ENCODE measurements at places on chromosomes 7 and 10. TPM values are rescaled to one million over a fixed set of nuclear protein-coding genes. Genes with fewer than 3 reads are reported as not detected.

AKR1C4 gene
- total RNA-seq = not detected

OR6B1 gene
- total RNA-seq = not detected

POP7 gene
- 56.2 TPM for total RNA-seq

PLCE1 gene
- total RNA-seq = 3.5 TPM

GRM3 gene
- not detected for total RNA-seq

GHRHR gene
- total RNA-seq = not detected

HIBADH gene
- 42.5 TPM for total RNA-seq

TRA2A gene
- total RNA-seq = 19.0 TPM

WDR86 gene
- 6.7 TPM for total RNA-seq

CTTNBP2 gene
- 2.5 TPM for total RNA-seq

PTF1A gene
- not detected for total RNA-seq

NPTX2 gene
- total RNA-seq = 0.45 TPM

TSPAN33 gene
- total RNA-seq = 0.67 TPM

PLXNA4 gene
- under 0.01 TPM for total RNA-seq

CLCN1 gene
- total RNA-seq = under 0.01 TPM

RET gene
- total RNA-seq = 0.17 TPM

COL13A1 gene
- 24.4 TPM for total RNA-seq

HABP2 gene
- total RNA-seq = not detected

NPY4R2 gene
- not detected for total RNA-seq

AKR1C8 gene
- total RNA-seq = not detected

TDRD1 gene
- not detected for total RNA-seq

PIP gene
- total RNA-seq = not detected

ASAH2 gene
- 1.3 TPM for total RNA-seq

FAM25A gene
- not detected for total RNA-seq

GRID2IP gene
- 0.15 TPM for total RNA-seq

TEX36 gene
- total RNA-seq = not detected

AGAP5 gene
- 2.5 TPM for total RNA-seq

DPP6 gene
- total RNA-seq = not detected

LRIT1 gene
- total RNA-seq = not detected

ST8SIA6 gene
- total RNA-seq = 0.67 TPM

SFMBT2 gene
- total RNA-seq = 1.7 TPM

STEAP1B gene
- 23.0 TPM for total RNA-seq

SEC31B gene
- 1.5 TPM for total RNA-seq

BEND7 gene
- 0.34 TPM for total RNA-seq

TSPAN12 gene
- total RNA-seq = 0.17 TPM

LBX1 gene
- under 0.01 TPM for total RNA-seq

DLX5 gene
- total RNA-seq = not detected

ADIRF gene
- total RNA-seq = 21.7 TPM

FAM131B gene
- total RNA-seq = 1.0 TPM

MRPL43 gene
- total RNA-seq = 132 TPM
